ENCODE measurements at places on chromosomes 1 and 21. TPM values are rescaled to one million over a fixed set of nuclear protein-coding genes. Genes with fewer than 3 reads are reported as not detected.

TNFSF18 gene
- total RNA-seq: not detected

SORT1 gene
- total RNA-seq: 38.3 TPM

CALML6 gene
- not detected for total RNA-seq

UCK2 gene
- 126 TPM for total RNA-seq

CYP4A11 gene
- not detected for total RNA-seq

CHRM3 gene
- total RNA-seq: 0.07 TPM

SDF4 gene
- total RNA-seq: 156 TPM

C1orf94 gene
- not detected for total RNA-seq

PPFIA4 gene
- 11.6 TPM for total RNA-seq

KDF1 gene
- 10.0 TPM for total RNA-seq

OR2G6 gene
- not detected for total RNA-seq

HUNK gene
- 2.8 TPM for total RNA-seq

TSPAN1 gene
- 71.6 TPM for total RNA-seq

IGSF9 gene
- total RNA-seq: 2.0 TPM

LCA5L gene
- 0.65 TPM for total RNA-seq

FAM72C gene
- total RNA-seq: 6.2 TPM

ENO1 gene
- total RNA-seq: 2,577 TPM

PTPN7 gene
- not detected for total RNA-seq

OR2M3 gene
- total RNA-seq: not detected

MROH9 gene
- total RNA-seq: not detected

TRIM33 gene
- total RNA-seq: 15.3 TPM

SOX13 gene
- total RNA-seq: 5.7 TPM

SNX7 gene
- total RNA-seq: 54.0 TPM

FAM3B gene
- total RNA-seq: 0.51 TPM

PADI4 gene
- total RNA-seq: not detected

BEND5 gene
- total RNA-seq: 1.9 TPM

CACNA1S gene
- not detected for total RNA-seq

TAS1R2 gene
- total RNA-seq: not detected

AJAP1 gene
- total RNA-seq: 2.4 TPM

NUF2 gene
- 39.3 TPM for total RNA-seq

SMIM1 gene
- 3.6 TPM for total RNA-seq

CLCA1 gene
- not detected for total RNA-seq

OR2C3 gene
- total RNA-seq: not detected

TDRD5 gene
- 0.06 TPM for total RNA-seq

KCNJ6 gene
- total RNA-seq: under 0.01 TPM

MAP10 gene
- total RNA-seq: 3.3 TPM

PEX11B gene
- total RNA-seq: 24.7 TPM

RGS13 gene
- total RNA-seq: not detected

OR2T10 gene
- not detected for total RNA-seq

FBXO2 gene
- 0.51 TPM for total RNA-seq

SPRR2E gene
- not detected for total RNA-seq

PRAMEF8 gene
- total RNA-seq: not detected

CLDN19 gene
- total RNA-seq: 1.2 TPM

SLC16A4 gene
- 12.4 TPM for total RNA-seq

NPPA gene
- not detected for total RNA-seq

TMPRSS2 gene
- total RNA-seq: 9.1 TPM

DMBX1 gene
- total RNA-seq: not detected

HRNR gene
- total RNA-seq: not detected

SERPINC1 gene
- total RNA-seq: not detected

FOXD3 gene
- total RNA-seq: not detected

PTPN14 gene
- total RNA-seq: 39.4 TPM

Measured in epithelial cell of proximal tubule (primary cell).